ENCODE measurements at places on chromosomes 2 and 18. TPM values are rescaled to one million over a fixed set of nuclear protein-coding genes. Genes with fewer than 3 reads are reported as not detected.
A peak's percentile ranks its signal among the peaks of the same experiment; 100 is the strongest.

DNA sequence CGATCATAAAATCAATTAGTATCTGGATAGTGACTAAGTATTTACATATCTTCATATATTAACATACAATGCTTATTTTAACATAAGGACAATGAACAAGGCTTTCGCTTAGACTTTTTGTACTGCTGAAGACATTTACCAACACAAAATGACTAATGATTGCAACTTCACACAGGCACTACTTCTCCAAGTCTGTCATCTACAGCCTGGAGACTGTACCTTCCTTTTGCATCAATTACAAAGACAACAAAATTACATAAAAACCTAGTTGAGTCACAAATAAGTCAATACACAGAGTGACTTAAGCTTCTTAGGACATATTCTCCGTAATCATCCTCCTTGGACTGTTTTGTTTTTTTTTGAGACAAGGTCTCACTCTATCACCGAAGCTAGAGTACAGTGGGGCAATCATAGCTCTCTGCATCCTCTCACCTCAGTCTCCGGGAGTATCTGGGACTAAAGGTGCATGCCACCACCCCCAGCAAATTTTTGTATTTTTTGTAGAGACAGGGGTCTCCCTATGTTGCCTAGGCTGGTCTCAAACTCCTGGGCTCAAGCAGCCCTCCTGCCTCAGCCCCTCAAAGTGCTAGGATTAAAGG, 15.9 kb downstream of the PUM2 start:
- no peak for DNase-seq

DNA sequence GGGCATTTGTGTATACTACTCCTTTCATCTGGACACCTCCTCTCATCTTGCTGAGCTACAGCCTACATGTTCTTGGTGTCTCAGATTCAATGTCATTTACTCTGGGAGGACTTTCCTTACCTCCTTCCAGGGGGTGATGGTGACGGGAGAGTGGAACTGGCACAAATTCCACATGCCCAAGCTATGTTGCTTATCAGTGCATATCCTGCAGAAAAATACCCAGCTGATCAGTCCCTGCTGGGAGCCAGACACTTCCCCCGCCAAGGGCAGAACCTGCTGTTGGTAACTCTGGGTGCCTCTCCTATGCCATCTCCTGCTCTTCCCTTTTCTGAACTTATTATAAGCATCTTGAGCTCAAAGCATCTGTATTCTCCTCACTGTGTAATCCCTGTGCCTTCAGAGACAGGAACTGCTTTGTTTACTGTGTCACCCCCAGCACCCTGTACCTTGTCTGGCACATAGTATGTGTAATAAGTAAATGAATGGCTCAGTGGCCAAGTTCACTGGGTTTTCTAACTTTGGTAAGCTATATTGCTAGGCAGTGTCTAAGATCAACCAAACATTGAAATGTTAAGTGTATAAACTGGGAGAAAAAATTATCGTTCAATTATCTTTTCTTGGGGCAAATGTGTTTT, 87.7 kb upstream of the LPIN2 start:
- DNase-seq = no peak

DNA sequence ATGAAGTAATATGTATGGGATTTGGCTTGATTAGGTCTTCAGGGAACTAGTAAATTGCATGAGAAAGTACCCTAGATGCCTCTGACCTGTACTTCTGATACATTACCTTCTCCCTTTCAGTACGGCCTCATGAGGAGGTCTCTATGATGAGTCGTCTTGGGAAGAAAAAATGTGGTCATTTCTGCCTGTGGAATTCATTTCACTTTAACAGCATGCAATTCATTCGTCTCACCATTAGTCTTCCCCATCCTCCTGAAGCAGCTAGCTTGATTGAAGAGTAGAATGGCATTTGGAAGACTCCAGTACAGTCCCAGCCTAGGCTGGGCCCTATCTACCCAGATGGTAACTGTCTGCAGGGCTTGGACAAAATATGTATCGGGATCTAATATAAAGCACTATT, 52.2 kb downstream of the TMX3 start:
- no peak for DNase-seq

GRCh38 chr2:63569740-63570139, 18.5 kb downstream of the WDPCP start:
- no peak for DNase-seq

GRCh38 chr2:70596293-70596692, 42.7 kb upstream of the TGFA start:
- no peak for DNase-seq

- peak; percentile 81 for DNase-seq
Measured at GRCh38 chr2:70984576-70985282, 6.3 kb downstream of the ANKRD53 start.

GRCh38 chr2:133262893-133263292, 305.4 kb downstream of the NCKAP5 start:
- no peak for DNase-seq

- DNase-seq = no peak
Measured at GRCh38 chr2:207416900-207417299, 112.9 kb upstream of the CREB1 start.

GRCh38 chr18:47842836-47843235, 87.6 kb downstream of the SMAD2 start:
- DNase-seq = no peak

DNA sequence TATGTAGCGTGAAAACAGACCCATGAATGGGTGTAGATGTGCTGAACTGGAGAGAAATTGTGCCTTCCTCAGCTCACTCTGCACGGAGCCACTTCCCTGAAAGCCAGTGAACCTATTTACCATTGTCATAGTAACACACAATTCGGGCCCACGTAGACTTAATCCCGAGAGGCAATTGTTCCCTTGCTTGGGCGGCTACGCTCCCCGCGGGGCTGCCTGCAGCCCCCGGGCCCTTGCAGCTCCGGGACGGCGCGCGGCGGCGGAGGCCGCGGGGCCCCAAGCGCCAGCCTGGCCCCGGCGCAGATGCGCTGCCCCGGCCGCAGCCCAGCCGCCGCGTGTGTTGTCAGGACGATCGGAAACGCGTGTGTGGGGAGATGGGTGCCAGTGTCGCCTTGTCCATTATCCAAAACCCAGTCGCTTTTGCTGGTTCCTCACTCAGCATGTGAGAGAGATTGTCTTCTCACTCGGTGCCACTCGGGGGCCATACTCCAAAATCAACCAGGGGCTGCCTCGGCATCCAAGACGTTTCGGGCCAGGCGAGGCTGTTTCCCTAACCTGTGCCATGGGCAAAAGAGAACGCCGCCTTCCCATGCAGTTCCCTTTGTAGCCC, 17.9 kb upstream of the LRRTM1 start:
- no peak for DNase-seq

DNA sequence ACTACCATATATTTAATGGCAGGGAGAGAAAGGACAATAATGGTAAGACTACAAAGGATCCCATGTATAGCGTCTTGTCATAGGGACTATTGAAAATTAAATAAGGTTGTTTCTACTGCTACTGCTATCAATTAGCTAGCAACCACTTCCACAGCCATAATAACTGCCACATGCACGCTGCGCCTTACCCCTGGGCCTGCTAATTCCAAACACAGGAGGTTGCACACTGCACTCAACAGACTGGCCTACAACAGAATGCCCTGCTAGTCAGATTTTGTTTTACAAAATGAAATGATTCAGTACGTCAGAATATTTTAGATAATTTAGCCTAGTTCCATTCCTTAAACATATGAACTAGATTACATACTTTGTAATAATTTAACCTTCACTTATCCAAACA, 121.0 kb upstream of the SMAD7 start:
- DNase-seq = no peak

DNA sequence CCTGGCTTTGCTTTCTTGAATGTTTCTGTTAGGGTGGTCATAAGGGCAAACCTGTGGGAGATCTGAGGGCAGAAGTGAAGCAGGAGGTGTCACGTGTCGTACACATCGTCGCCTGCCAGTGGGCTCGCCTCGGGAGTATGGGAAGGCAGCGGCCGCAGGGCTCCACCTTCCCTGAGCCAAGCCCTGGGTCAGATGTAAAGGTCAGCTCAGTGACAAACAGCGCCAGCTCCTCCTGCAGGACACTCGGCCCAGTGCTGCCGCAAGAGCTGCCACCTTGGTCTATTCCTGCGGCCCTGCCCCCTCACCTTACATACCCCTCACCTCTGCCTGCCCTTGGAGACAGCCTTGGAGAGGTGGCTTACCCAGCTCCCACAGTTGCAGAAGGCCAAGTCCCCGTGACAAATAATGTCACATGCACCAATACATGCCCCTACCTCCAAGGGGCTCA, 64.2 kb downstream of the PSMG2 start:
- no peak for DNase-seq

DNA sequence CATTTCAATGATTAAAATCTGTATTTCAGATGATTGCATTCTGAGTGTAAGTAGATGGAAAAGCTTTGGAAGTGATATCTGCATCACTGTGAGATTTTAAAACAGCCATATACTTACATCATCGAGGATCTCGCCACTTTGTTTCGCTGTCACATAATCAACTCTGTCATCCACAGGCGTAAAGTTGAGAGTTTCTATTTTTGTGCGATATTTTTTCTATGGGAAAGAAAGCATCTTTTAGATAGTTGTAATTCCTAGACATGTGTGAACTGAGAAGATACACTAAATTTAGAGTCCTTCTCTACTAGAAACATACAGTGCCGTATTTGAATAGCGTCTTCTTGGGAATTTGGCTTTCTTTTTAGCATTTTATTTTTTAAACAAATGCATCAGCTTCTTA, 158.8 kb downstream of the RIF1 start:
- no peak for DNase-seq

DNA sequence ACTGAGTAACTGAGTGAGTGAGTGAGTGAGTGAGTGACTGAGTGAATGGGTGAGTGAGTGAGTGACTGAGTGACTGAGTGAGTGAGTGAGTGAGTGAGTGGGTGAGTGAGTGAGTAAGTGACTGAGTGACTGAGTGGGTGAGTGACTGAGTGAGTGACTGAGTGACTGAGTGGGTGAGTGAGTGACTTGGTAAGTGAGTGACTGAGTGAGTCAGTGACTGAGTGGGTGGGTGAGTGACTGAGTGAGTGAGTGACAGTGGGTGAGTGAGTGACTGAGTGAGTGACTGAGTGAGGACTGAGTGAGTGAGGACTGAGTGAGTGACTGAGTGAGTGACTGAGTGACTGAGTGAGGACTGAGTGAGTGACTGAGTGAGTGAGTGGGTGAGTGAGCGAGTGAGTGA, 13.9 kb downstream of the MAL start:
- DNase-seq = no peak

GRCh38 chr2:2799151-2799697, 468.1 kb upstream of the MYT1L start:
- DNase-seq = no peak

DNA sequence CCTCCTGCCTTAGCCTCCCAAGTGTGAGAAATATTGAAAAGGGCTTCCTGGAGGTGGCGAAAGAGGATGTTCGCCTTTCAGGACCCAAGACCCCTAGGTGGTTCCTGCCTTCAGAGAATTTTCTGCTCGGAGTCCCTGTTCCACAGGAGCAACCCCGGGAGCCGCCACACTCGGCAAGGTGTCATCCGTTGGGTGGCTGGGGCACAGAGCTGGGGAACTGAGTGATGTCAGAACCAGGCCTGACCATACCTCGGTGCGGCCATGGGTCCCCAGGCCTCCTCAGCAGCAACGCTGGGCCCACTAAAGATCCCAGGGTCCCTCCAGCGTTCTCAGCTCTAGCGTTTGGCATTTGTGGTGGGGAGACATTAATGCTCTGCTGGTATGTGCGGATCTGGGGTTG, 23.7 kb upstream of the TAF1B start:
- no peak for DNase-seq

DNA sequence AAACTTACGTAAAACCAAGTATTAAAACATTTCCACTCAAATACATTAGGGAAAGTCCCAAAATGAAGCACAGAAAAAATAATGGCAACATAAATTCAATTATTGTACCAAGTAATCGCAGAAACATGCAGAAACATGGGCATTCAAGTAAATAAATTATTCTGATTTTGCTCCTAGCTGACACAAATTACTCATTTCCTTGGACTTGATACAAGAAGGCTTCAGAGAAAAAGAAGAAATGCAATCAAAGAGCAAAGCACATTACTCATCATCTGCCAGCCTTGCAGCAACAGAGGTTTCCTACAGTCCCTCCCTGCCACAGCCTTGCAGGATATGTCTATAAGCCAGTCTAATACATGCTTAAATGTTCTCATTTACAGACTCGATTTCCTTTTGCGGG, 439.8 kb upstream of the LYPD1 start:
- DNase-seq = no peak

DNA sequence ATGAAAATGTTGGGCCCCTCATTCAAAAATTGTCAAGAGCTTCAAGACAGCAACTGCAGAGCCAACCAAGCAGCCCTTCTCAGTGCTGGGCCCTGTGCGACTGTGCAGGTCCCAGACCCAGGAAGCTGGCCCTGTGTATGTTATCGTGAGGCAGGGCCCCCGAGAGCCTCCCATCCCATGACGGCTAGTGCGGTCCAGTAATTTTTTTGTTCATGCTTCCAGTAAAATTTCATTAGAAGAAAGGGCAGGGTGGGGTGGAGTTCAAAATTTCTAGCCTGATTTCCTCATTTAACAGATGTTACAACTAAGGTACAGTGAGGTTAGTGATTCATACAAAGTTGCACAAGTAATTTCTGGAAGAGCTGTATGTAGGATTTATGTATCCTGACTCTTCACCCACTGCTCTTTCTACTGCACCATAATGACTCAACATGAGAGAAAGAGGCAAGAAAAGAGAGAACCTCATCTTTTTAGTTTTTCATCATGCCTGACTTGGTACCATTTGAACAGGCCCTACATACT, 105.5 kb downstream of the ZEB2 start:
- DNase-seq = no peak

GRCh38 chr2:99611786-99612185, 122.0 kb upstream of the REV1 start:
- no peak for DNase-seq

DNA sequence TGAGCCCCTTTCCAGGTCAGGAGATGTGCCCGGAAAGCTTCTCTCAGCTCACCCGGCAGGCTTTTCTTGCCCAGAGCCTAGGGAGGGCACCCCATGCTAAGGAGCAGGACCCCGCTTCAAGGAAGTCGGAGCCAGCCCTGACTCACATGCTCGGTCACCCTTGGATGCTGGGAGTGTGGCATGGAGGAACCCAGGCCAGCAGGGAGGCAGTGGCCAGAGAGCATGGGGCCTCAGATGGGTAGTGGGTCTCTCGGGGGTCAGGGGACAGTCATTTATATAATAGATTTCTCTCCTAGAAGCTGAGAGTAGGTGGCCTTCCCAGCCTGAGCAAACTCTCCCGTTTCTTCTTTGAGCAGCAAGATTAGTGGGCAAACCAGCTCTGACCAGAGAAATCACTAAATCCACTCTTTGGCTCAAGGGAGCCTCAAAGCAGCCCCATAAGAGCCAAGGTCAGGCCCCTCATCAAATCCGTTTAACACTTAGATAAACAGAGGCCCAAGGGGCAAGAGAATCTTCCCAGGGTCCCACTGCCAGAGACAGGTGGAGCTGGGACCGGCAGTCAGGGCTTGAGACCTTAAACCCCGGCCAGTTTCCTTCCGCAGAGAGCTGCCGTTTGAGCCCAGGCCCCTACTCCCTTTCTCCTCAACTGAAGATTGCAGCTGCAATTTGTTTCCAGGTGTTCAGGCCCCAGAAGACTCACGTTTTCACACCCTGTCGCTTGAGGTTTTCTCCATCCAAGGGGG, 113.1 kb downstream of the CYP26B1 start:
- no peak for DNase-seq

The DES gene
- total RNA-seq = not detected

The XIRP2 gene
- not detected for total RNA-seq

The ITPRIPL1 gene
- 58.3 TPM for total RNA-seq

The SIX3 gene
- total RNA-seq = not detected

The MTX2 gene
- 26.3 TPM for total RNA-seq

The IL18RAP gene
- total RNA-seq = 4.1 TPM

The PRLH gene
- not detected for total RNA-seq

The SERPINB5 gene
- total RNA-seq = not detected

The CKAP2L gene
- 19.6 TPM for total RNA-seq

The ANKRD30B gene
- not detected for total RNA-seq

Data from CD8-positive, alpha-beta memory T cell (primary cell).